ENCODE measurements at places on chromosomes 2 and 18.
A peak's percentile ranks its signal among the peaks of the same experiment; 100 is the strongest.

DNA sequence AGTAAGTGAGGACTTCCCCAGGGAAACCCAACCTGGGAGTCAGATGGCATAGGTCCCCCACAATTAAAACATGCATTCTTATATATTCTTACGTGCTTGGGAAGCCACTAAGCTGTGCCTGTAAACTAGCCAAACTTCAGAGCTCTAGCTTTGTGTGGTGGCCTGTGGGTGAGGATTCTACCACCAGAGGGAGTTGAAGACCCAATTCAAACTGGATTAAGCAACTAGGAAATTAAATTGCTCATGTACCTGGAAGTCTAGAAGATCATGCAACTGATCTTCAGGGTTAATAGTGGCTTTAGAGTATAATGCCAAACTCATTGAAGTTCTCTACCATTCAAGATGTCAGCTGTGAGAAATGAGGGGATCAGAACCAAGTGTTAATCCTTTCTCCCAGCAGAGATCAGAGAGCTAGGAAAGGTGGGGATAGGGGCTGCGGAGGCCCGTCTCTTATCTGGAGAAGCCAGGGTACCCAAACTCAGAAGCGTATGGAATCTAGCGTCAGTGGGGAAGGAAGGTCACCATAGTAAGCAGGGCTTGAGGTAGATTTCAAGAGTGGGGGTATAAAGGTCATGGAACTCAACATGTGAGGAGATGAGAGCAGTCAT, 53.2 kb upstream of the CCDC85A start:
- peaks cover 6% of the 10 kb centered on the region for H3K4me1 ChIP-seq
- no peak overlapping the region for H3K4me3 ChIP-seq
- H3K36me3 ChIP-seq = no peaks in the 10 kb centered on the region
- no peak for DNase-seq
- H3K27ac ChIP-seq = no peak overlapping the region

DNA sequence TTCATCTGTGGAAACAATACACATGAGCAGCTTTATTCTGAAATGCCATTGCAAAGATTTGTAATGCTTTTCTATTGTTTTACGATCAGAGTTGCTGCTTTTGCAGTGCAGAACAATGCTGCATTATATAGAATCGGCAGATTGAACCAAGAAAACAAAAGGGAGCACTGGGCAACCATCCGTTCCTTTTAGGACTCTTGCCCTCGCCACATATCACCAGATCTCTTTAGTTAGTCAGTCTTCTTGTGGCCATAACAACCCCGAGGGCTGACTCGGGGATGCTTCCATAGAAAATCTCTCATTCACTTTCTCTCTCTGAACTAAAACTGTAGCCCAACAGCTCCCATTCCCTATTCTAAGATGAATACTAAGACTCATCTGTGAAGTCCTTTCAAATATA, 340.4 kb downstream of the NRXN1 start:
- no peaks in the 10 kb centered on the region for H3K36me3 ChIP-seq
- H3K27ac ChIP-seq = no peak overlapping the region
- no peak overlapping the region for H3K4me3 ChIP-seq
- DNase-seq = no peak

- no peak overlapping the region for H3K4me3 ChIP-seq
- no peak for DNase-seq
- no peaks in the 10 kb centered on the region for H3K4me1 ChIP-seq
Measured at GRCh38 chr2:182941121-182941722, 74.8 kb upstream of the FRZB start.

DNA sequence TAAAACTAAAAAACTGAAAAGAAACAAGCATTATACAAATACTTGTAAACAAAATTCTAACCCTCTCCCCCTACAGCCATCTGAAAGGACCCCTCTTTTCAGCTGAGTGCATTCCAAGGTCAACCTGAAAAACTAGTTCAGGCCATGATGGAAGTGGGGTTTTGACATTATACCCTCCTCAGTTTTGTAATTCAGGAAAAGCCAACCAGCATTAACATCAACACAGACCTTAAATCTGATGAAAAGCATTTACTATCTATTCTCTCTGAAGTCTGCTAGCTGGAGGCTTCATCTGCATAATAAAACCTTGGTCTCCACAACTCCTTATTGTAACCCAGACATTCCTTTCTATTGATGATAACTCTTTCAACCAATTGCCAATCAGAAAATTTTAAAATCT, 302.2 kb downstream of the CNTNAP5 start:
- H3K4me1 ChIP-seq = no peaks in the 10 kb centered on the region
- no peaks in the 10 kb centered on the region for H3K27me3 ChIP-seq
- H3K4me3 ChIP-seq = no peak overlapping the region
- H3K27ac ChIP-seq = no peak overlapping the region
- no peaks in the 10 kb centered on the region for H3K36me3 ChIP-seq
- DNase-seq = no peak

DNA sequence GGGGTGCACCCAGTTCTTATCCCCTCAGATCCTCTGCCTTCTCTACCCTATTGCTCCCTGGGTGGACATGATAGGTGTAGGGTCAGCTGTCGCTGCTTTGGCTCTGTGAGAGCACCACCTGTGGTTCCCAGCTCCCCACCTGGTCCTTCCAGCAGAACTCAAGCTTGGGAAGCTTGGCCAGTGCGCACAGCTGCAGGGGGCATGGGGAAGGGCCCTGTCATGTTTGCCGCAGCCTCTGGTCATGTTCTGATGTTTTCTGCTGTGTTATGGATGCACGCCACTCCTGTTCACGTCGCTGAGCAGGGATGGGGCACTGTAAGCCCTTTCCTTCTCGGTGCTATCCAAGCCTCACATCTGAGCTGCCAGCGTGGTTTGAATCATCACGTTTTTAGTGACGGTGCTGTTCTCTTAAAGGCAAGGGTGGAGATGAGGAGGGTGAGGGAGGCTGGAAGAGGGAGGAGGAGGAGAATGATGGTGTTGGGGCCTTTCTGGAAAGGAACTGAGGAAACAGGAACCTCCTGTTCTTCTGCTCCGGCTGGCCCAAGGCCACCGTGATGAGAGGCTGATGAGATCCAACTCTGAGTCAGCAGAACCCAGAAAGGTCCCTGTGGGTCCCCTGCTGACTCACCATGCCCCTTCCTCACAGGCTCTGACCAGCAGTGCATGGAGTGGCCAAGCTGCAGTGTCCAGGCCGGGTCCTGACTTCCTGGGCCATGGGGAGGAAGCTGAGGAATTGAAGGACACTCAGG, 78.0 kb downstream of the LIPG start:
- H3K4me3 ChIP-seq = no peak overlapping the region
- no peaks in the 10 kb centered on the region for H3K27me3 ChIP-seq
- H3K4me1 ChIP-seq = peaks cover 8% of the 10 kb centered on the region
- no peak overlapping the region for H3K27ac ChIP-seq

DNA sequence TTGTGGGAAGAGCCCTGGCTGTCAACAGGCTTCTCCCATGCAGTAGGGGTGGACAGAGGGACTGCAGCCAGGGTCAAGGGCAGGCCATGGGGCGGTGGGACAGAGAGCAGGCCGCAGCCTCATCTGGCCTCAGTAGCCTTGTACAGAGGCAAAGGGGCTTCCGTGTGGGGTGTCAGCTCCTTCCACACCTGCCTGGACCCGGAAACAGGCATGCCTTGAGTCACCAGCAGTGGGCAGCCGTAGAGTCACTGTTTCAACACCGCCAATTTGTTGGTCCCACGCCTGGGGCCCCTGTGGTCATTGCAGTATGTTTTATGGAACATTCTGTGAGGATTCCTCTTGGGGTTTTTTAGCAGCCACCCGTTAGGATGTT, 173.0 kb downstream of the SMAD7 start:
- no peak overlapping the region for H3K4me3 ChIP-seq
- peak overlapping the region; percentile 22 for H3K27ac ChIP-seq
- H3K36me3 ChIP-seq = no peaks in the 10 kb centered on the region
- H3K27me3 ChIP-seq = no peaks in the 10 kb centered on the region
- no peak for DNase-seq

GRCh38 chr2:54614819-54615218, 108.6 kb upstream of the EML6 start:
- peaks cover 48% of the 10 kb centered on the region for H3K4me1 ChIP-seq
- no peaks in the 10 kb centered on the region for H3K36me3 ChIP-seq
- H3K27me3 ChIP-seq = no peaks in the 10 kb centered on the region
- no peak for DNase-seq
- no peak overlapping the region for H3K27ac ChIP-seq
- no peak overlapping the region for H3K4me3 ChIP-seq

DNA sequence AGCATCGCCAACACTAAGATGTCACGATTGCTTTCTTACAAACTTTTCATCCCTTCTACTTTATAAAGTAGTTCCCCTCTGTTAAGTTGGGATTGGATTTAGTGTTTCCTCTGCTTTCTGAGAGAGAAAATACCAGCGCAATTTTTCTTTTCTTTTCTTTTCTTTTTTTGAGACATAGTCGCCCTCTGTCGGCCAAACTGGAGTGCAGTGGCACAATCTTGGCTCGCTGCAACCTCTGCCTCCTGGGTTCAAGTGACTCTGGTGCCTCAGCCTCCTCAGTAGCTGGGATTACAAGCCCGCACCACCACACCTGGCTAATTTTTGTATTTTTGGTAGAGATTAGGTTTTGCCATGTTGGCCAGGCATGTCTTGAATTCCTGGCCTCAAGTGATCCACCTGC, 9.0 kb downstream of the RELCH start:
- H3K27ac ChIP-seq = no peak overlapping the region
- H3K36me3 ChIP-seq = no peaks in the 10 kb centered on the region
- H3K4me3 ChIP-seq = no peak overlapping the region
- no peaks in the 10 kb centered on the region for H3K27me3 ChIP-seq
- H3K4me1 ChIP-seq = peaks cover 20% of the 10 kb centered on the region

DNA sequence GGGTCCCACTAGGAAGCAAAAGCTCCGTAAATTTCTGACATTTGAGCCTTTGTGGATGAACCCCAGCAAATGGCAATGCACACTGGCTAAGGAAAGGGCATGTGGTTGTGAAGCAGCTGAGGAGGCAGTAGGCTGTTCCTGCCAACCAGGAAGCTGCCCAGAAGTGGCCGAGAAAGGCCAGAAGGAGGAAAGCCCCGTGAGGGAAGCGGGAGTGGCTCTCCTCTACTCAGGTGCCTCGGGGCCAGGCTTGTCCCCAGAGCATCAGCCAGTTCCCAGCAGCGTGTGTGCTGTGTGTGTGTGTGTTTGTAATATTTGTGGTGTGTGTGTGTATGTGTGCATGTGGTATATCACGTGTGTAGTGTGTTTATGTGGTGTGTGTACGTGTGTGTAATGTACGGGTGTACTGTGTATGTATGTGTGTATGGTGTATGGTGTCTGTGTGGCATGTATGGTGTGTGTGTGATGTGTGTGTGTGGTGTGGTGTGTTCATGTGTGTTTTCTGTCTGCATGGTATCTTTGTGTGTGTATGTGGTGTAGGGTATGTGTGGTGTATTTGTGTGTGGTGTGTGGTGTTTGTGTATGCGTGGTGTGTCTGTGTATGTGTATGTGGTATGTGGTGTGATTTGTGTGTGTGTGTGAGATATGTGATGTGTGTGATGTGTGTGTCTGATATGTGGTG, 90.6 kb downstream of the APOB start:
- H3K4me1 ChIP-seq = no peaks in the 10 kb centered on the region
- H3K4me3 ChIP-seq = no peak overlapping the region
- no peaks in the 10 kb centered on the region for H3K27me3 ChIP-seq
- no peak for DNase-seq

- peak overlapping the region; percentile 53 for H3K27ac ChIP-seq
- no peaks in the 10 kb centered on the region for H3K27me3 ChIP-seq
Measured at GRCh38 chr2:64139956-64140355, 4.3 kb downstream of the PELI1 start.

- H3K36me3 ChIP-seq = no peaks in the 10 kb centered on the region
- no peaks in the 10 kb centered on the region for H3K4me1 ChIP-seq
- H3K4me3 ChIP-seq = no peak overlapping the region
- no peak for DNase-seq
Measured at GRCh38 chr2:230980468-230980867, 15.5 kb upstream of the SPATA3 start.

Data from vagina (tissue), 2 donors.